Left ventricle myocardium superior (tissue), 1 donor: ENCODE measurements at places on chromosomes 1 and 21. TPM values are rescaled to one million over a fixed set of nuclear protein-coding genes. Genes with fewer than 3 reads are reported as not detected.
A peak's percentile ranks its signal among the peaks of the same experiment; 100 is the strongest.

DNA sequence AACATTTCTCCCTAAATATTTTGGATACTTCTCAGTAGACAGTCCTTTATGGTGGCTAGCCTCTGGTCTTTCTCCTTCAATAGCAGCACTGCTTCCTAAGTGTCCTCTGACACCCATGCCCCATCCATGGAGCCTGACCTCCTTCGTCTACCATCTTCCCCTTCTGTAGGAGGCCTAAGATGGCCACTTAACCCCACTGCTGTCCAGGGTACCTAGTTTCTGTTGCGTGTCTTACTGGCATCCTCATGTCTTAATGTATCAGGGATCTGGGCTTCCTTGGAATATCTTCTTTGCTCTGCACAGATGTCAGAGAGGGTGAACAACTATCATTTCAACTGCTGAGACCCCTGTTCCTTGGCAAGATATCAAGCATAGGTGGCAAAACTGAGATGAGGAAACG lies 5.4 kb upstream of the KIRREL1 start:
- no peak for DNase-seq

The PIGR gene
- not detected for total RNA-seq

DNA sequence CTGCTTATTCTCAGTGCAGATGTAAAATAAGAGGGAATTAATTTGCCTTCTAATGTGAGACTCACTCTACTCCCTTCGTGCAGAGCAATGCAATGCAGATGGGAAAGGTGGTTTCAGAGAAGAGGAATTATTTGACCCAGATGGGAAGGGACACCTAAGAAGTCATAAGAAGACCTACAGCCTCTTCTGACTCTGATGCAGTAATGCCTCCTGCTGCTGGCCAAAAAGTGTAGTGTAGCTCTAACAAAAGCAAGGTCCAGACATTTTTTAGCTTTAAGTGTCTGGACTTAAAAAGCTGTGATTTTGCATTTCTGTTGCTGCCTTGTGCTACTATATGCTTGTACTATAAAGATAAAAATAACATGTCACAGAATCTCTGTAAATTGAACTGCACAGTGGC lies 501.4 kb downstream of the TTLL7 start:
- DNase-seq: no peak

DNA sequence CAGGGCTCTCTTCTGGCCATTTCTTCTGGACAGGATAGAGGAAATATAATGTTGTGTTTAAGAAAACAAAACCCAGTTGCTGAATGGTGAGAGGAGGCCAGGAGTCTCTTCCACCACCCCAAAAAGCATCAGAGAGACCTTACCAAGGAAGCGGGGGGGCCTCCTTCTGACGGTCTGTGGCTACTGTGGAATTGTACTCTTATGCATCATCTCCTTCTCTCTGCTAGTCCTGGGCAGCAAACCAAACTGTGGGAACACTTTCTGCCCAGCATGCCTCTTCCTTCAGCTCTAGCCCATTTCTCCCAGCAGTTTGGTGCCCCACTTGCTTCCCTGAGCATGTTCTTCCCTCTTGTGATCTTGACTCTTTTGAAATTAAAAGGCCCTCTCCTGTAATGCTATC lies 157.7 kb downstream of the HHIPL2 start:
- no peak for DNase-seq

- no peak for DNase-seq
Observed at GRCh38 chr1:217718873-217719272, 87.7 kb downstream of the SPATA17 start.

GRCh38 chr1:173527151-173527826 lies 50.2 kb downstream of the PRDX6 start:
- no peak for DNase-seq

DNA sequence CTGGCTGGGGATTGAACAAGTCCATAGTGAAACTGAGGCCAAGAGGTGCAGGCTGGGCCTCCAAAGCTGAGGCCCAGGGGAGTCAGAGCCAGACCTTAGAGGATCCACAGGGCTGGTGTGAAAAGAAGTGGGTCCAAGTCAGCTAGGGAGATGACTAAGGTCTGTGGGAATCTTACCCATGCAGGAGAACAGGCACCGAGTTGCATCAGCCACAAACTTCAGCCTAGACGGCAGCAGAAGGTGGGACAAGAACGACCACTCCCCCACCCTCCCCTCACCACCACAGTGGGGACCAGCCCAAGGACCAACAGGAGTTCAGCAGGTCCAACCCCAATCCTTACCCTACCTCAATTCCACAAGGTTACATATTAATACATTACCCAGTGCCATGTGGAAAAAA lies 282.3 kb downstream of the TTLL7 start:
- no peak for DNase-seq

DNA sequence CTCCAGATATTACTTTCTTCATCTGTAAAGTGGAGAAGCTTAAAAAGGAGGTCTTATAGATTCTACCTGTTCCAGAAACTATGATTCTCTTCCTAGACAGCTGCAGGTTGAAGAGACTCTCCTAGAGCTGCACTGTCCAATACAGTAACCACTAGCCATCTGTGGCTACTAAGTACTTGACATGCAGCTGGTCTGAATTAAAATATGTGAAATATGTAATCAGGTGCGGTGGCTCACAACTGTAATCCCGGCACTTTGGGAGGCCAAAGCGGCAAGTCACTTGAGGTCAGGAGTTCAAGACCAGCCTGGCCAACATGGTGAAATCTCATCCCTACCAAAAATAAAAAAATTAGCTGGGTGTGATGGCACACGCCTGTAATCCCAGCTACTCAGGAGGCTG lies 15.8 kb downstream of the APP start:
- DNase-seq: no peak

- DNase-seq: no peak
Observed at GRCh38 chr21:27244776-27245175, 277.9 kb upstream of the ADAMTS5 start.

DNA sequence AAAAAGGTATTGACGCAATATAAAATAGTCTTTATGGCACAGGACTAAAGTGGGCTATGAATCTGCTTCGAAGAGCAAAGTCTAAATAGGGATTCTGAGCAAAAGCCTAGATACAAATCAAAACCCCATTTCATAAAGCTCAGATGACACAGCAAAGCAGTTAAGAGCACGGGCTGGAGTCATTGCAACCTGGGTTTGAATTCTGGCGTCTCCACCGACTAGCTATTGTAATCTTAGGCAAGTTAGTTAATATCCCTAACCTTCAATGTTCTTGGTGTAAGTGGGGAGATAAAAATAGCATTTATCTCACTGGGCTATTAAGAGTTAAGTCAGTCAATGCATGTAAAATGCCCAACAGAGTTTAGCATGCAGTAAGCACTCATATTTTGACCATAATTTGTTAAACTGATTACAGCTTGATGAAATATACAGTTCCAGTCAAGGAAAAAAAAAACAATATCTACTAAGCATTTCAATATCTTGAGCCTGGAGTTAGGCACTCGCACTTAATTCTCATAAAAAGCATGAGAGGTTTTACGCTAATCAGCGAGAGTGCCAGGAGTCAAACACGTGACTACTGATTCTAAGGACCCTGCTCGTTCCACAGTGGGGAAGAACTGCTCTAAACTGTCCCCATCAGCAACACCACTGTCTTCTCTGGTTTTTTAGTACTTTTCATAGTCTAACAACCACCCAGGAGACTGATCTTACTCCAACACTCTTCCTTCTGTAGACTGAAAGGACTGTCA lies 75.5 kb downstream of the JAK1 start:
- DNase-seq: no peak

- no peak for DNase-seq
Observed at GRCh38 chr1:226687426-226687825, 51.7 kb downstream of the ITPKB start.

GRCh38 chr1:206953126-206953525 lies 6.9 kb upstream of the PIGR start:
- DNase-seq: no peak

- no peak for DNase-seq
Observed at GRCh38 chr1:241485145-241485544, 34.4 kb downstream of the FH start.

The FCER1G gene
- 24.8 TPM for total RNA-seq

DNA sequence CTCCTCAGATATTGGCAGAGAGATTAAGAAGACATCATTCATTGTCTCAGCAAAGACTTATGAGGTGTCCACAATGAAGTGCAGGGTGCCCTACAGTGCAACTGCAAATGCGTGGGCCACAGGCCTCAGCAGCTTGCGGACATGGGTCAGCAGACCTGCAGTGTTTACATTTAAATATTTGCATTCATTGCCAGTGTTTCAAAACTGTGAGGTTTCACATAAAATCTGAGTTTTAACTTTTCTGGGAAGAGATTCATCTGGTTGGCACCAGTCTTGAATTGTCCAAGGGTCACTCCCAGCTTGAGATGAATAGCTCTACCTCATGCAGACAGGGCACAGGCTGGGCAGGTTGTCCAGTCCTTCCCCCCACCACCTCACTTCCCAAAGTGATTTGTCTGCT lies 286.8 kb upstream of the DUSP10 start:
- no peak for DNase-seq

DNA sequence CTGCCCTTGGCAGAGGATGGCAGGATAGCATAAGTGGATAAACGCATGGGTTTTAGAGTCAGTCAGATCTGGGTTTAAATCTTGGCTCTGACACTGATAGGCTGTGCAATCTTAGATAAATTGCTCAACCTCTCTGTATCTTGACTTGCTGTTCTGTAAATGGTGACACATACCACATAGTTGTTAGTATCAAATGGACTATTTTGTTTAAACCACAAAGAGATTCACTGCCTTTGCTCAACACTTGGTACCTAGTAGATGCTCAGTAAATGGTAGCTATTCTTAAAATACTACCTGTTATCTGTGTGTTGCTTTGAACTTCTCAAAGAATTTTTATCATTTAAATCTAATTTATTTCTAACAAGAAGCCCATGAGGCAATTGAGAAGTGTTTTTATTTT lies 39.5 kb upstream of the A3GALT2 start:
- DNase-seq: no peak

The CNR2 gene
- total RNA-seq: not detected

DNA sequence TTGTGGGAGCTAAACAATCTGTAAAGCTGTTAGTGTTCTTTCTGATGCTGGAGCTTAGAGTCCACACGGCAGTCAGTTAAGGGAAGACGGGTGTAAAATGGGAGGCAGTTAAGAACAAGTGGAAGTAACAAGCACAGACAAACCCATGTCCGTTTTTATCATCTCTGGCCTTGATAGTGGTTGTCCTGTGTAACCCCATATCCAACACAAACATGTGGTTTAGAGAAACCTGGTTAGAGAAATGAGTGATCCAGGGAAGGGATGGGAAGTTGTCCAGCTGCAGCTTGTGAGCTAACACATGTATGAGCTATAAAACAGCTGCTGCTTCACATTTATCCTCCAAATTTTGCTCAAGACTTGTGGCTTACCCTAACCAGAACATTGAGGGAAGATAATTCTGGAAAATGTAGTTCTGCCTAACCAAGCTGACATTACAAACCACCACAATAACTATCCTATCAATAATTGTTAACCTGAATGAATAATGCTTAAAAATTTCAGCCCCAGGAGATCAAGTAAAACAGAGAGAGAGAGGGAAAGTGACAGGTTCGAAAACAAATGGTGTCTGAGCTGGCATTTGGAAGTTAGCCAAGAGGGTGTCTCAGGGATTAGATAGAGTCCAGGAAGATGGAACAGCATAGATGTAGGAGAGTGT lies 10.6 kb upstream of the C1orf162 start:
- no peak for DNase-seq

DNA sequence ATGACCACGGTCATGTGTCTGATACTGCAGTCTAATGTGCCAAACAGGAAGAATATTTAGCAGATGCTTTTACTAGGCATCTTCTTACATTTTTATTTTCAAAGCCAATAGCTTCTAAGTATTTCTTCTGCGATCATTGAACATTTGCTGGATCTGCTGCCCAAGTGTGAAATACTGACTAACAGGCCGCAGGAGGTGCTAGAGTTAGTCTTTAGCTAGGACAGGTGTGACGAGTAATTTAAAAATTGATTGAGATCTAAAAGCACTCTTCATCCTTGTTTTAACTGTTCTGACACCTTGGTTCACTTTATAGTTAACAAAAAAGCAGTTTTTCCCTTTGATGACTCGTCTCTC lies 748 bp upstream of the FAM78B start:
- DNase-seq: no peak

The FRRS1 gene
- 3.3 TPM for total RNA-seq

The NUAK2 gene
- 1.5 TPM for total RNA-seq

- DNase-seq: no peak
Observed at GRCh38 chr1:156524481-156524869, 23.9 kb upstream of the MEF2D start.

DNA sequence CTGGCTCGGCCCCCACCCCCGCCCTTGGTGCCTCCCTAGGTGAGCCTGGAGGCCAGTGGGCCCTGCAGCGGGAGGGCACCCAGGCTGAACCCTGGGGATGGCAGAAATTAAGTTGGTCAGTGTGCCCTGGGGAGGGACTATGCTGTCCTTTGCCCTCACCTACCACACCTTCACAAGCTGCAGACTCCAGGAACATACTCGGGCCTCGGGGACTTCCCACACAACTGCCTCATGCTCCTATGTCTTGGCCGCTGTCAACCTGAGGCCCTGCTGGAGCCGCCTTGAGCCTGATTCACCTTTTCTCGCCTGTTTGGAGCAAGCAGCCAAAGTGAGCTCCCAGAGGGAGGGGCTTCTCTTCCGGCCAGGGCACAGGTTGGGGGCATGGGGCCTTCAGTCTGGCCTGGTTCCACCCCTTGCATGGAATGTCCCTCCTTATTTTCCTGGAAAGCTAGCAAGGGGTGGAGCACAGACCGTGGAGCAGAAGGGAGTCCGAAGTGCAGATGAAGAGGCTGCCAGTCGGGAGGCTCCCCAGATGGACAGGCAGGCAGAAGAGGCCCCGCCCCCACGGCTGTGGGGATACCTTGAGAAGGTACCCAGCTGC lies 24.7 kb downstream of the KNCN start:
- no peak for DNase-seq

The RAB42 gene
- total RNA-seq: 1.5 TPM

DNA sequence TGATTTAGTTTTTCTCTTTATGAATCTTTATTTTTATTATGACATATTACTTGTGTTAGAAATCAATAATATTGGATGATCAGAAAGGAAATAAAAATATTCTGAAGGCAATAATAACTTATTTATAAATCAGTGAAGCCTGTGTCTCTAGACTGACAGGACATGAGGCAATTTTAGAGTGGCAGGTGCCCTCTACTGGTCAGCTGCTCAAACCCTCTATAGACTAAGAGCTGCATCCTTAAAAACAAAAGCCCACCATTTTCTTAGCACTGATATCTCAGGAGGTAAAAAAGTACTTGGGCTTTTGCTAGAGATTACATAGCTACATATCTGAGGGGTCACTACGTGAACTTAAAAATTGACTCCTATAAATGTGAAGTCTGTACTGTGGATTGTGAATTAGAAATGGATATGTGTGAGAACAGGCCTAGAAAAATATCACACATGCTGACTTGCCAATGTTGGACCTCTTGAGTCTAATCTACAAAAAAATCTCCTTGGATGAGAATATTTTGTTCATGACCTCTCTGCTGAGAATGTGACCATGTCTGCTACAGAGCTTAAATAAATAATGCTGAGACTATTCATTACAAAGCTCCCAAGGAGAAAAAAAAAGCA lies 597.9 kb upstream of the ADAMTS5 start:
- DNase-seq: peak; percentile 33

DNA sequence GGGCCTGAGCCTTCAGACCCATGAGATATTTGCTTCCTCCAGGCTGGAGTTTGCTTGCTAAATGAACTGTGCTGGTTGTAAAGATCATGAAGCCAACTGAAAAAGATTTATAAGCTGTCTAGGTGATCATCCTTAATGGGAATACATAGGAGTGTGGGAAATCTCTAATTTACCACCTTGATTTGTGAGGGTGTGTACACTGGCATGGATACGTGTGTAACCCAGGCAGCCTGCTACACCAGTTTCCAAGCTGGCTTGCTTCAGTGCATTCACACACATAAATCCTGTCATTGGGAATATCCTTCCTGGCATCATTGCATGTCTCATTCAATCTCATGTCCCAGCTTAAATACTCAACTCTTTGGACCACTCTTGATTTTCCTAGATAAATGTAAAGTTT lies 57.6 kb upstream of the GNG12 start:
- no peak for DNase-seq
